H4 (cell line): ENCODE measurements at places on chromosomes 4 and X. TPM values are rescaled to one million over a fixed set of nuclear protein-coding genes. Genes with fewer than 3 reads are reported as not detected.

The CYLC1 gene
- total RNA-seq, result not detected in 2 replicates

DNA sequence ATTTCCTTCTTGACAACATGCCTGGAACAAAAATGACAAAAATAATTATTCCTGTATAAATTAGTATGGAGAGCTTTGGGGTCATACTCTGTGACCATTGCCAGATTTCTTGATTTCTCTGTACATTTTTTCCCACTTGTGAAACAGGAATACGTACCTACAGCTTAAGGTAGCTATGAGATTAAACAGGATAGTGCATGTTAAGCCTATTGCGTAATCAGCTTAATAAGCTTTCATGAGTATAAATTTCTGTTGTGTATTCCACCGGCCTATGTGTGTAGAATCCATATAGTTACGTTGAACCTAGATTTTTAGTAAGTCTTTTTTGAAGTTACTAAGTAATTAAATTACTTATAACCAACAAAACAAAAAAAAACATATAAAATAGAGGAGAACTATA is 334.9 kb downstream of the DCTD start:
- no peak for DNase-seq

DNA sequence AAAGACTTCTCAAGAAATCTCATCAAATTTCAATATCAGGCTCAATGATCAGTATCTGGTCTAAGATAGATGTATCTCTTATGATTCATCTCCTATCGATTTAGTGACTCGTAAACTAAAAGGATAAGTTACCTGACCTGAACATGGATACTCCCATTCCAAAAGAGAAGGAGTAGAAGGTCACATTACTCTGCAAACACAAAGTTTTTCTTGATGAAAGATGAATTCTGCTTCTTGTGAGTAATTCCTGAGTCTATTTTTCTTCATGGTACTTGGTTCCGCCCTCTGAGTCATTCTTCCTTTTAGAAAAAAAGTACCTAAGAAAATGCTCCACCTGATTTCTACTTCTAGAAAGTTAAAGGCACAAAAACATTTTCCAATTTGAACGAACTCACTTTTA is 223.1 kb upstream of the SLIT2 start:
- DNase-seq, result no peak

- DNase-seq, result no peak
Observed at GRCh38 chrX:13790206-13791131, 26.4 kb downstream of the GPM6B start.

DNA sequence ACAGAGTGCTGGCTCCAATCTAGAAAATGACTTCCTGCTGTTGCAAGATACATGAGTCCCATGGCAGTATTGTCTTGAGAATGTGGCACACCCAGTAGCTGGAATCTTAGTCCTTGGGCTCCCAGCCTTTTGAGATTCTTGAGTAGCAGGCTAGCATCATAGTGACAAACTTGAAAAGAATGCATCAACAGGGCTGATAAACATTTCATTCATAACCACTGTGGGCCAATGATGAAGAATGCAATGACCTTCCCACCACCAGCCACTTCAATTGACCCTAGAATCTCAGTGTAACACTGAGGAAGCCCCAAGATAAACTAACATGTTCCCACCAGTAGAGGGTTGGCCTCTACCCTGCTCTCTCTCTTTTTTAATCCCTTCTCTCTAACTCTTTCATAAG is 329.3 kb downstream of the GBA3 start:
- peak; percentile 83 for DNase-seq

- no peak for DNase-seq
Observed at GRCh38 chrX:54920610-54921426, at the start of gene TRO. TRO (plus strand) TSS chrX:54920824; CDS start chrX:54922247, 1,423 bp downstream.

GRCh38 chr4:1576961-1577821 is 106.9 kb downstream of the FAM53A start:
- DNase-seq, result no peak
